ENCODE measurements at places on chromosomes 4 and X.

- DNase-seq: no peak
These were observed 70.3 kb upstream of the DDX60 start for GRCh38 chr4:168388890-168389289.

DNA sequence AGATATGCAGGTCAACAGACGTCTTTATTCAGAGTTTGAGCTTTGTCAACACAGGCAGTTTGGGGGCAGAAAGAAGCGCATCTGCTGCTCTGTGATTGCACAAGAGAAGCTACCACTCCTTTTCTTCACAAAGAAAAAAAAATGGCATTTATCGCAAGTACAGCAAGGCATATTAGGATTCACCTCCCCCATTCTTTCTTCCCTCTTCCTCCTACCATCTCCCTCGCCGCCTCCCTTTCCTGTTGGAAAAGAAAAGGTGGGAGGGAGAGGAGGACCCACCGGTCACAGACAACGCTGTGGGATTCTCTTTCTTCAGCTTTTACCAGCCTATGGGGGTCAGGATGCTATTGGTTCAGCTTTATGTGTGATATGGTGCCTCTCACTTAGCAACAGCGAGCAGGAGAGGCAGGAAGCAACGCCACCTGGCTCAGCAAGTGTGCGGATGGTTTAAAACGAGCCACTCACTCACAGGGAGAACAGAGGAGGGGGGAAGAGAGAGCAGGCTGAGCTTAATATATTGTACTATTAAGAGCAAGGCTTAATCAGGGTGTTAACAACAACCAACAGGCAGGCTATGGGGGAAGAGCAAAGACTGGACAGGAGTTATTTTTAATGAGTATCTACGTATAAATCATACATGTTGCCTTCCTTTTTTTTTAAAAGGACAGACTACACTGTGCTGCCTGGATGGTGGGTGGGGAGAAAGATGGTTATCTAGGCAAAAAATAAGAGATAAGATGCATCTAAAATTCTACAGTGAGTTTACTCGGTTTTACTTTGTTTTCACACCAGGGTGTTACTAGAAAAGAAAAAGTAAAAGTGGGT lies 104.7 kb downstream of the MAML3 start:
- peak; percentile 86 for DNase-seq

- DNase-seq: no peak
These were observed 97.0 kb upstream of the STIM2 start for GRCh38 chr4:26763648-26764047.

DNA sequence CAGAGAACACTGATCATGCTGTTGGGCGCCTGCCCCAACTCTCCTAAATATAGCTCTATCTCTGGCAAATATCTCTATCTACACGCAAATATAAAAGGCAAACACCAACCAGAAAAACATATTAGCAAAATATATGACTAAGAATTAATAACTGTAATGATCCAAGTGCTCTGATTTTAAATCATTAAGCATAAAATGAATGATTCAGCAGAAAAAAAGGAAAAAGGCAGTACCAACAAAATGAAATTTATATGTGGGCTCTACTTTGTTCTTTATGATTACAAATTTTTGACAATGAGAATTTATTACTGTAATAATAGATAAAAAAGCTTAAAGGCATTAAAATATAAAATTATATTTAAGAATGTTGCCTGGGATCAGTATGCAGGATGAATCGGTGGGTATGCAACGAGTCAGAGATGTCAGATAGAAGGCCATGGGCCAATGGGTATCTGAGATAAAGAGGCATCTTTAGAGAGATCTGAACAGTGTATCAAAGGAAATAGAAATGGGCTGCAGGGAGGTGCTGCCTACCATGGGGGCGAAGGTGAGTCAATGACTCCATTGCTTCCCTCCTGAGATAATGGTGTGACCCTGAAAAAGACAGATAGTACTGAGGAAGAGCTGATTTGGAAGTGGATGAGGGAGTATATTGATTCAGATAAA lies 234.8 kb downstream of the SCFD2 start:
- no peak for DNase-seq

DNA sequence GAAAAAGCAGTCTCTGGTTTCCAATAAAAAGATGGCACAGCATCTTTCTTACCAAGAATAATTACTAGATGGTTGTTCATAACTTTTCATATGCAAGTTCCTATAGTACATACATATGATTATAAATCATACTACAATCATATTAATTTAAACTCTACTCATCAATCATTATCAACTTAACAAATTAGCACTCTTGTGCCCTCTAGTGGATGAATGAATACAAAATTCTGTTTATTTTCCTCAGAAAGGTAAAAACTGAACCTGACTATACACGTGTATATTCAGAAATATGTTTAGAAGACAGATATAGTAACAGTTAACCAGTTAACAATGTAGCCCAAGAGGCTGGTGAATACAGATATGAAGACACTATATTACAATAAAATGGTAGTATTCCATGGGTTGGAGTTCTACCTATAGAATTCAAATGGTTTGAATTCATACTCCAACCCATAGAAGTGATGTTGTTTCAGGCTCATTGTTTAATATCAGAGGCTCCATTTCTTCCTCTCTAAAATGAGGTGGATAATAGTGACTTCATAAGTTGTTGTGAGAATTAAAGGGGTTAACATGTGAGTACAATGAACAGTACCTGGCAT lies 100.0 kb downstream of the ADAMTS3 start:
- DNase-seq: no peak

- no peak for DNase-seq
These were observed 49.8 kb upstream of the TNIP3 start for GRCh38 chr4:121213940-121214339.

- no peak for DNase-seq
These were observed at the start of gene LPAR4 for GRCh38 chrX:78747489-78747888. Gene LPAR4, plus strand, starts transcription at chrX:78747720. Its CDS starts 7,150 bp downstream, at chrX:78754870.

GRCh38 chrX:15804563-15804962 lies 14.3 kb downstream of the ZRSR2 start:
- DNase-seq: no peak

GRCh38 chr4:78923464-78924312 lies 15.6 kb downstream of the PAQR3 start:
- DNase-seq: no peak

DNA sequence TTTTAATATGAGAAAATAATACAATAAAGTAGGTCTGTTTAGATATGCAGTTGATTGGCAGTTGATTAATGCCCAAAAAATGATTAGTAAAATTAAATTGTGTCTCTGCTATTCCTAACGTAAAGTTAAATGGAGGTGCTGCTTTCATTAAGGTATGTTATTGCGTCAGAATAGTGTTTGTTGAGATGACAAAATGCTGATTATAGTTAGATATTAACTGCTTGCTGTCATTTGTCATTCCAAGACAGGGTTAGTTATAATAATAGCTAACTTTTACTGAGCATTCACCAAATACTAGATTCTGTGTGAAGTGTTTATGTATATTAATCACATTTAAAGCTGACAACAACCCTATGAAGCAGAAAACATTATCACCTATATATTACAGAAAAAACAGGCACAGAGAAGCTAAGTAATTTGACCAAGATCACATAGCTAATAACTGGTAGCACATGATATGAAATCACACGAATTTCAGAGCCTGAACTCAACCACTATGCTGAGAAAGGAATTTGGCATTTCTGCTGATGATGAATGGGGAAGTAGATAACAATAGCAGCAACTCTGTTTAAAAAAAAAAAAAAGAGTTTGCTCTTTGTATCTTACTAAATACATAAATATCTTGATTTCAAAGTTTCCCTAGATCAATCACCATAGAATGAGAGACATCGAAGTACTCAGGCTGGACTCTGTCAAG lies 59.7 kb upstream of the WDR44 start:
- no peak for DNase-seq

- no peak for DNase-seq
These were observed 63.6 kb downstream of the STARD8 start for GRCh38 chrX:68710870-68711576.

GRCh38 chrX:77160301-77160700 lies 286.9 kb upstream of the FGF16 start:
- DNase-seq: no peak

DNA sequence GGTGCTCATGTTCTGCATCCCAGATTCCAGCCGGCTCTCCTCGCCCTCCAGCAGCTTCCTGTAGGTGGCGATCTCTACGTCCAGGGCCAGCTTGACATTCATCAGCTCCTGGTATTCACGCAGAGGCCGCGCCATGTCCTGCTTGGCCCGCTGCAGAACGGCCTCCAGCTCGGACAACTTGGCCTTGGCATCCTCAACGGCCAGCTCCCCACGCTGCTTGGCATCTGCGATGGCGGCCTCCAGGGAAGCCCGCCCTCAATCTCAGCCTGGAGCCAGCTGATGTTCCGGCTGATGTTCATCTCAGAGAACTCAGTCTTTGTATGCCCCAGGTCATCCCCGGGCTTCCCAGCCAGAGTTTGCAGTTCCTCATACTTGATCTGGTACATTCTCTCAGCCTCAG lies 431.8 kb upstream of the DIPK2B start:
- DNase-seq: no peak

- DNase-seq: no peak
These were observed 605.6 kb upstream of the BOD1L1 start for GRCh38 chr4:14233126-14233525.

- no peak for DNase-seq
These were observed 145.1 kb downstream of the NHS start for GRCh38 chrX:17520016-17520615.

GRCh38 chrX:39019056-39019455 lies 217.8 kb downstream of the MID1IP1 start:
- DNase-seq: no peak

- no peak for DNase-seq
These were observed 41.1 kb upstream of the HS3ST1 start for GRCh38 chr4:11469650-11470437.

DNA sequence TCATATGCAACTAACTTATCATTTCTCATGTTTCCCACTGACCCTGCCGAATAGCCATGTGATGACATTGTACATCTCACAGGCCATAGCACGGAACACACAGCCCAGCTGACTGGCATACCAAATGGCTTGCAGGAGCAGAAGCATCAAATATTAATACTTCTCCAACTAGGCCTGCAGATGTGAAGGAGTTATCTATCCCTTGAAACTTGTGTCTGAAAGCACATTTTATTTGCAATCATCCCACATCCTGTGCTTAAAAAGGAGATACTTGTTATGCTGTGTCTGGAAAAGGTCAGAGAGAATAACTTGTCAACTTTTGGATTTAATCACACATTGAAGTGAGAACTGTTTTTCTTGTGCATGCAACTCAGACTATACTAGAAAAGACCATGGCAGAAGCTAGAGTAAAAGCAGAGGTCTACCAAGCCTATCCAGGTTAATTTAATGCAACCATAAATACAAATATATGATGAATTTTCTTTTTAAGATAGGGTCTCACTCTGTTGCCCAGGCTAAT lies 100.4 kb downstream of the IRF2 start:
- DNase-seq: no peak

DNA sequence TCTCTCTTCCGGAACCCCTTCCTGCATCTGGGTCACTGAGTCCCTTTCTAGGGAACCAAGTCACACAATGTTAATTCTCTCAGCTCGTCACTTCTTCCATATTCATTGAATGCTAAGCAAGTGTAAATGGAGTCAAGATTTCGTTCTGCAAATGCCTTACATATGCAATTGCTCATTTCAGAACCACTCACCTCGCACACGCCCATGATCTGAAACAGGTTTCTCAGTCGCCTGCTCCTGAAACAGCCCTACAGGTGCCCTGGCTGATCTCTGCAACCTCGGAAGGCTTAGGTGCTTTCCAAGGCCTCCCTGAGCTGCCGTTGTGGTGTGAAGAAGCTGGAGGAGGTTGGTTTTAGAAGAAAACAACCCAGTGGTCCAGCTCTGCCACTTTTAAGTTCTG lies 100.8 kb upstream of the MSX1 start:
- no peak for DNase-seq

- no peak for DNase-seq
These were observed 107.0 kb downstream of the DCTD start for GRCh38 chr4:182810103-182810615.

DNA sequence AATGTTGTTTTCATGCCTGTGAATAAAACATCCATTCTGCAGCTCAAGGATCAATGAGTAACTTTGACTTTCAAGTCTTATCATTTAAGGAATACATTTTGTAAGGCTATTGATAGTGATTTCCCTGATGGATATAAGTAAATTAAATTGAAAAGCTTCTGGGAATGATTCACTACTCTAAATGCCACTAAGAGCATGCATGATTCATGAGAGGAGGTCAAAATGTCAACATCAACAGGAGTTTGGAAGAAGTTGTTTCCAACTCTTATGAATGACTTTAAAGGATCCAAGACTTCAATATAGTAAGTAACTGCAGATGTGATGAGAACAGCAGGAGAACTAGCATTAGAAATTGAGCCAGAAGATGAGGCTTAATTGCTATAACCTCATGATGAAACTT lies 1487.3 kb downstream of the PCDH7 start:
- no peak for DNase-seq

DNA sequence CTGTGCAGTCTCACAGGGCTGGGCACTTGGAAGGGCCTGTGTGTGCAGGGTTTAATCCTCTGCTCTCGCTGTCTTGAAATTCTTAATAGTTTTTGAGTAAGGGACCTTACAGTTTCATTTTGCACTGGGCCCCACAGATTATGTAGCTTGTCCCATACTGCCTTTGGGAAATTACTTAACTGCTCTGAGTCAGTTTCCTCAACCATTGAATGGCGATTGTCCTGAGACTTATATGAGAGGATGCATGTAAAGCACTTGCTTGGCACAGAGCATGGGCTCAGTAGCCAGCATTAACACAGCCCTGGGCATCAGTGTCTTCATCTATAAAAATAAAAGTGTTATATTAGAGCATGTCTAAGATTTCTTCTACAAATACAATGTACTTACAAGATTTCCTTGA lies 55.8 kb downstream of the CLCN5 start:
- no peak for DNase-seq

GRCh38 chrX:115233497-115234455 lies at the start of gene LRCH2:
Gene LRCH2, minus strand, starts transcription at chrX:115234096. Its CDS starts 55 bp downstream, at chrX:115234041.
- DNase-seq: no peak

DNA sequence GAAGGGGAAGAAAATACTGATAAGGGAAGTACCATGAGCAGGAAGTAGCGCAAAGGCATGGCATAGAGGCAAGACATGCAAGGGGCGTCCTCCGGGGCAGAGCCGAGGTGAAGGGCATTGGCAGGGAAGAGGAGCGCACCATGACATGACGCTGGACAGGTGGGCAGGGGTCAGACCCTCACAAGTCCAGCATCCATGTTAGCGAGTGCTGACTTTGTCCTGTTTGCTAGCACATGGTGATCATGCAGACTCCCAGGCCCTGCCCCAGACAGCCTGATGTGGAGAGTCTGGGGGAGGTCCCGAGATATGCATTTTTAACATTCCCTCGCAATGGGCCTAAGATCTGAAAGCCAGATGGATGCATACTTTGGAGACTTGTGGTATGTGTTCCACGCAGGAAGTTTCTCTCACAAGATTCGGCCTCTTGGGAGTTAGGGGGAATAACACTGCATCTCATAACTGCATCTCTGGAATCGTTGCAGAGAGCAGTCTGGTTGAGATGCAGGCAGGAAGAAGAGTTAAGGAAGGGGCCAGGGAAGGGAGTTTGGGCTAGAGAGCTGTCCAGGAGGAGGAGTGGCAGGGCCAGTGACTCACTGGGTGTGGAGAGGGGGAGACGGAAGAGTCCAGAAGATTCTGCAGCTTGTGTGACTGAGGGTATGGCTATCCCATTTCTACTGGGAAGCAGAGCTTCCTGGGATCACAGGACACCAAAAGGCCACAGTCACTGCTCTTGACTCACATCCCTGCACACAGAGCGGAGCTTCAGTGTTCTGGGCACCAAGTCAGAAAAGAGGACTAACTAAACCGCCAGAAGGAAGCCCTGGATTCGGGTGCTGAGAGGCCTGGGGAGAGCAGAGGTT lies 59.7 kb downstream of the FAM184B start:
- DNase-seq: no peak
